Vagina (tissue), 2 donors: ENCODE measurements at places on chromosomes 6 and 20. TPM values are rescaled to one million over a fixed set of nuclear protein-coding genes. Genes with fewer than 3 reads are reported as not detected.

Gene FARS2
- 16.5 TPM for total RNA-seq

DNA sequence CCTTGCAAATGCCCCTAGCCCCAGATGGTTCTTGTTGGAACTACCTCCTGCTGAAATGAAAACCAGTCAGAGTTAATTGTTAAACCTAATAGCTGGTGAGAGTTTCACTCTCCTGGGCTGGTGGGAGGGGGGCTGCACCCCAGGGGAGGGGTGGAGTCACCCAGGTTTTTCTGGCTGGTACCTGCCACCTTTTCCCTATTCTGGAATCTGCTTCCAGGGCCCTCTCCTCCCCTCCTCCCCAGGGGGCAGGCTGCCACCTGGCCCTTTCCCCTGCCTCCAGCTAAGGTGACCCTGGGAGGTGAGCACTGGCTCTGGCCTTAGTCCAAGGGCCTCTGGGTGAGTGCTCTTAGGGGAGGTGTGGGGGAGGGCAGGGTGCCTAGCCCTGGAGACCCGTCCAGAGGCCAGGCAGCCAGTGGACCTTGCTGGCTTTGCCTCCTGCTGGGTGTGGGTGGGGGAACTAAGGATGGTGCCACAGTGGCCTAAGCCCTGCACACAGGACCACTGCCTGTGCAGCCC lies 48.8 kb upstream of the EPB41L1 start:
- H3K4me1 ChIP-seq: peaks cover 9% of the 10 kb centered on the region
- DNase-seq: no peak
- H3K4me3 ChIP-seq: no peak overlapping the region
- no peaks in the 10 kb centered on the region for H3K27me3 ChIP-seq

Gene LTB
- total RNA-seq: 5.4 TPM

Gene SLC2A10
- 21.6 TPM for total RNA-seq

GRCh38 chr20:3129094-3129493 lies 30.6 kb downstream of the FASTKD5 start:
- no peak overlapping the region for H3K4me3 ChIP-seq
- H3K4me1 ChIP-seq: no peaks in the 10 kb centered on the region
- no peak for DNase-seq
- no peaks in the 10 kb centered on the region for H3K27me3 ChIP-seq
- no peaks in the 10 kb centered on the region for H3K36me3 ChIP-seq

GRCh38 chr6:170265655-170266054 lies 25.2 kb downstream of the DLL1 start:
- H3K4me1 ChIP-seq: peaks cover 6% of the 10 kb centered on the region
- H3K36me3 ChIP-seq: no peaks in the 10 kb centered on the region
- no peak for DNase-seq
- H3K4me3 ChIP-seq: no peak overlapping the region
- H3K27ac ChIP-seq: no peak overlapping the region

- H3K27ac ChIP-seq: no peak overlapping the region
- H3K4me3 ChIP-seq: no peak overlapping the region
- H3K36me3 ChIP-seq: no peaks in the 10 kb centered on the region
- H3K27me3 ChIP-seq: no peaks in the 10 kb centered on the region
- no peak for DNase-seq
- peaks cover 13% of the 10 kb centered on the region for H3K4me1 ChIP-seq
These were observed 208.4 kb downstream of the PREX1 start for GRCh38 chr20:48619126-48620101.

DNA sequence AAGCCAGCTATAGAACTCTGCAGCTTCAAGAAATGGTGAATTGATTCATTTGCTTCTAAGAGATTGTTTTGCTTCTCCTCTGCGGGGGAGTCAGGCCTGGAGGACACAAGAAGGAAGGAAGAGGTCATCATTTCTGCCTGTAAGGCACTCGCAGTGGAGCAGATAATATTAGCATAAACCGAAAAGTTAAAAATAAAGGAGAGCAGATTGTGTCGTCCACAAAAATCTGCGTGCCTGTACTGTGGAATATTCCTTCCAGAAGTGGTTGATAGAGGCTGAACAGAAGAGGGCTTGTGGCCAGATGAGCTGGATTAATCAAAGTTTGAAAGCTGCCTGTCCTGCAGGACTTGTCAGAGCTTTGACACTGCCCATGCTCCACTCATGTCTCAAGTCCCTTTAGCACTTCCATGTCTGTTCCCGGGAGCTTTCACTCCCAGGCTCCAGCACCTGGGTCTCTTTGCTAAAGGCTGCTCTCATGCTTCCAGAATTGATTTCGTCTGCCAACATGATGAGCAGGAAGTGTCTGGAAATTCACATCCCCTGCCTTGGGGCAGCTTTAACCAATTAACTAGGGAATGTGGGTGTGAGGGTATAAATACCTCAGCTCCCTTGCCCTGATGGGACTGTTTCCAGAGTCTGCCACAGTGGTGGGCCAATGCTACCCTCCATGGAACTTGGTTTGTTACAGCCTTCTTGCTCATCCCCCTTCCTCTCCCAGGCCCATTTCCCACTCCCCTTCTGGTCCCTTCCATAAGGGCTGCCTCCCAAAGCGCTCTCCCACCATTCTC lies 65.1 kb upstream of the STX16 start:
- no peak overlapping the region for H3K4me3 ChIP-seq
- no peaks in the 10 kb centered on the region for H3K36me3 ChIP-seq
- H3K27me3 ChIP-seq: no peaks in the 10 kb centered on the region
- H3K27ac ChIP-seq: no peak overlapping the region
- DNase-seq: no peak

Gene TBXT
- not detected for total RNA-seq

Gene CPNE5
- total RNA-seq: 6.6 TPM

Gene TSHZ2
- 30.4 TPM for total RNA-seq

GRCh38 chr20:59678288-59678687 lies 73.9 kb downstream of the PHACTR3 start:
- no peak overlapping the region for H3K4me3 ChIP-seq
- H3K27ac ChIP-seq: no peak overlapping the region
- DNase-seq: no peak
- no peaks in the 10 kb centered on the region for H3K27me3 ChIP-seq
- no peaks in the 10 kb centered on the region for H3K36me3 ChIP-seq
- no peaks in the 10 kb centered on the region for H3K4me1 ChIP-seq

DNA sequence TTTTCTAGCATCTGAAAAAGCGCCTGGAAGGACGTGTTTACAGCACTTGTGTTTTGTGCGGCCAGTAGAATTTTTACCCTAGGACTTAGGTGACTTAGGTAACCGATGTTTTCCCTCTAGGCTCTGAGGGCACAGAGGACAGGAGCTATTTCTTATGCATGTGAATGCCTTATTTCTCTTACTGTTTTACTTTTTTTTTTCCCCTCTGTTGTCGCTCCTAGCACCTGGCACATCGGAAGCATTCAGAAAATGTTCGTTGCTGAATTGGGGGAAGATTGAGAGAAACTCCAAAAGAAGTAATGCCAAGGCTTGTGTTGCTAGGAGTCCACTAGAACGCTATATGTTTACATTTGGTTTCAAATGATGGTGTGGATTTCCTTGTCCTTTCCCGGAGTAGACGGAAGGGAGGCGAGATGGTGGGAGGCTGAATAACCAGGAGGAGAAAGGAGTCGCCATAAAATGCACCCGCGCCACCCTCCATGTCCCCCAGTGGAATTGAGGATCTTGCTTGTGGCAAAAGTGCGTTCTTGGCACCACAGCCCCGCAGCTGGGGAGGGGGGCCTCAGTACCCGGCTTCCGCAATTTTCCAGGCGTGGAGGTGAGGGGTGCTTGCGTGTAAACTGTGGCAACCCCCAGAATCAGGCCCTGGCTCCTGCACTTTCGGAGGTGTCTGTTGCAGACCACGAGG lies 6.9 kb downstream of the OLIG3 start:
- peaks cover 18% of the 10 kb centered on the region for H3K27me3 ChIP-seq
- no peak overlapping the region for H3K27ac ChIP-seq
- DNase-seq: no peak
- no peak overlapping the region for H3K4me3 ChIP-seq
- H3K4me1 ChIP-seq: peaks cover 21% of the 10 kb centered on the region

Gene ADGRF1
- total RNA-seq: 8.3 TPM

- no peaks in the 10 kb centered on the region for H3K4me1 ChIP-seq
- no peaks in the 10 kb centered on the region for H3K36me3 ChIP-seq
- H3K4me3 ChIP-seq: no peak overlapping the region
- no peak for DNase-seq
- H3K27me3 ChIP-seq: no peaks in the 10 kb centered on the region
These were observed 129.0 kb downstream of the MAP3K7 start for GRCh38 chr6:90457867-90458259.

- H3K27ac ChIP-seq: no peak overlapping the region
- no peaks in the 10 kb centered on the region for H3K36me3 ChIP-seq
- no peaks in the 10 kb centered on the region for H3K4me1 ChIP-seq
- no peak for DNase-seq
- H3K4me3 ChIP-seq: no peak overlapping the region
These were observed 30.8 kb upstream of the SCRT2 start for GRCh38 chr20:706366-706885.

DNA sequence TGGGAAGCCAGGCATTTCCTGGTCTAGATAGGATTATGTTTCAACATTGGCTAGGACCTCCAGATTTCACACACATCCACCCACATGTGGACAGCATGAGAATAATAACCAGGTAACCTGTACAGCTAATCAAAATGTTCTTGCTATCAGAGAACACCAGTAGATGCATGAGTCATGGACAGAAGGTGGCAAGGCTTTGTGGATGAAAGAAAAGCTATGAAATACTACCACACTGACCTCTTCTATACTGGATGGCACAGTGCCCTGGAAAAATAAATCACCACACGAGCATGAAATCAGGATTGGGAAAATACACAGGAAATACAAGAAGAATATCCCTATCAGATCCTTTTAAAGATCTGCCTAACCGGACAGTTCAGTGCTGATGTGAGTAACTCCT lies 113.0 kb downstream of the GMDS start:
- H3K36me3 ChIP-seq: no peaks in the 10 kb centered on the region
- DNase-seq: no peak
- no peak overlapping the region for H3K4me3 ChIP-seq
- H3K27ac ChIP-seq: no peak overlapping the region
- H3K27me3 ChIP-seq: no peaks in the 10 kb centered on the region

Gene SLC22A1
- 1.2 TPM for total RNA-seq

DNA sequence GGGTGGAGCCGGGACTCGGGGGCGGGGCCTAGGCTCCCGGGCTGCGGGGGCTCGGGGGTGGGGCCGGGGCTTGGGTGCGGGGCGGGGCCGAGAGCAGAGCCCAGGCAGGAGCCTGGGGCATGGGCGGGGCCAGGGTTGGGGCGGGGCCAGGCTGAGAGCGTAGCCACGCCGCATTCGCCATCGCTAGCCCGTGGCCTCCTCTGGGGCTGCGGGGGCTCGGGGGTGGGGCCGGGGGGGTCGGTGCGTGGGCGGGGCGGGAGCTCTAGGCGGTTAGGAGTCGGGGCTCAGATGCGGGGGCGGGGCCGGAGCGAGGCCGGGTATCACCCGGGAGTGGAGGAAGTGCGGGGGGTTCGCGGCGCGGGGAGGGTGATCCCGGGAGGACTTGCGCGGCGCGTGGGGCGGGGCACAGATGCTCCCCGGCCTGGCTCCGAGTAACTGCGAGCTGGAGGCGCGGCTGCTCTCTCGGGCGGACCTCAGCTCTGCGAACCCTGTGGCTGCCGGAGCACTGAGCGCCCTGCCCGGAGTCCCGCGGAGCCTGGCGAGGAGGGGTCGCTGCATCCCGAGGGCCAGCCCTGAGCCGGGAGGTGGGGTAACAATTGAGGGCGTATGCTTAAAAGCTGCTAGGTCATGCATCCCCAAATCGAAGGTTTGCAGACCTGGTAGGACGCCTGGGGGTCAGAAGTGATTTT lies 434 bp upstream of the ECI2 start:
- peaks cover 30% of the 10 kb centered on the region for H3K4me1 ChIP-seq
- H3K27ac ChIP-seq: peak overlapping the region; percentile 79
- peak overlapping the region; percentile 90 for H3K4me3 ChIP-seq
- DNase-seq: peak; percentile 98
- H3K27me3 ChIP-seq: no peaks in the 10 kb centered on the region

Gene CHMP4B
- 95.5 TPM for total RNA-seq

GRCh38 chr6:138970856-138971425 lies 17.1 kb downstream of the REPS1 start:
- no peak overlapping the region for H3K4me3 ChIP-seq
- no peaks in the 10 kb centered on the region for H3K36me3 ChIP-seq
- peaks cover 56% of the 10 kb centered on the region for H3K4me1 ChIP-seq
- no peak for DNase-seq

DNA sequence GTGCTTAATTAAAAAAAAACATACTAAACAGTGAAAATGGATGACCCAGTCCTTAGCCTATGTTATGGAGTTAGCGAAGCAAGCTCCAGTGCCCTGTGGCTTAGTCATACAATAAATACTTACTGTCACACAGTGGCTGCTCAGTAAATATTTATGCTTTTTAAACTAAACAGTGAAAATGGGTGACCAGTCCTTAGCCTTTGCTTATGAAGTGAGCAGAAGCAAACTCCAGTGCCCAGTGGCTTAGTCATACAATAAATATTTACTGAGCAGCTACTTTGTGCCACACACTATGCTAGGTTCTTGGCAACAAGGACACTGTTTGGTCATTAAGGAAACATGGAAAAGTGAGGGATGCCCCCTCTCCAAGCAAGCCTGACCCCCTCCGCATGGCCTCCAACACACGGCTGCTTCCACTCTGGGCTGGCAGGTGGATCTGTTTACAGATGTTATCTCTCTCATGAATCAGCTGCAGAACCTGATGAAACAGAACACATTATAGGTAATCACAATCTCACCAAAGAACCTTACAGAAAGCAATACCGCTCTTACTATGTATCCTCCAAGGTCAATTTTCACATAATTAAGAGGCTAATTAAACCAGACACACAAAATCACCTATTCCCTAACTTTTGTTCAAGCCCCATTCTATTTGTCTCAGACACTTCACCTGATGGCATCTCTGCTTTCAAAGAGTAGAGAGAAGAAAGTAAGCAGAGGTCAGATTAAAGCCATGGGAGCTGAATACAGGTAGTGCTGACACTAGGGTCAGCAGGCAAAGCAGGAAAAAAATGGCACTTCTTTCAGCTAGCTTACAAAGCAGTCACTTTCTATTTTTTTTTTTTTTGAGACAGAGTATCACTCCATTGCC lies 27.3 kb downstream of the CDK5RAP1 start:
- H3K4me1 ChIP-seq: no peaks in the 10 kb centered on the region
- no peaks in the 10 kb centered on the region for H3K27me3 ChIP-seq
- no peak overlapping the region for H3K4me3 ChIP-seq
- H3K36me3 ChIP-seq: no peaks in the 10 kb centered on the region
- no peak overlapping the region for H3K27ac ChIP-seq

DNA sequence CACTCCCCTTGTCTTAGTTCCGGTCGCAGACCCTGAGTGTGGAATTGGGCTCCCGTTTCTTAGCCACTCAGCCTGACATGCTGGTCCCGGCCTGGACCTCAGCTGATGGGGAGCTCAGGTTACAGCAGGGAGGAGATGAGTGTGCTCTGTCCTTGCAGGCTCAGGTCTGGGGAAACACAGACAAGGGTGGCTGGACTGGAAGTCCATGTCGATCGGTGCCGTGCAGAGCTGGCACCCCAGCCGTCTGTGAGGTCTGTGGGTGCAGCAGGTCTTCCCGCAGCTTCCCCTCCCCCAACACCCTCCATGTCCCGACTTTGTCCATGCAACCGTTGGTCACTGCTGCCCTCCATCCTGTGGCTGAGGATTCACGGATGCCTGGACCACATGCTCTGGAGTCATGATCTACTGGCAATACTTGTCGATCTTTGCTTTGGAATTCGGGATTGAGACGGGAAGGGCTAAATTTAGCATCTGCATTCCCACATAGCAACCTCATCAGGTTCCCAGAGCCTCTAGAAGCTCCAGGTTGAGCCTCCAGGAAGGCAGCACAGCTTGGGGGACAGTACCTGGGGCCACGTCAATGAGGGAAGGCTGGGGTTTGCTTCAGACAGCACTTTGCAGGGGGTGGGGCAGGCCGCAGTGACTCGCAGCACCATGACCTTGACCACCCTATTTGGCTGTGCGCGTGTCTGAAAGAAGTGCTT lies 118.8 kb downstream of the PSMB1 start:
- no peak overlapping the region for H3K27ac ChIP-seq
- no peaks in the 10 kb centered on the region for H3K36me3 ChIP-seq
- H3K27me3 ChIP-seq: no peaks in the 10 kb centered on the region
- no peak overlapping the region for H3K4me3 ChIP-seq

Gene TREM2
- 5.2 TPM for total RNA-seq
